Mammary epithelial cell (primary cell): ENCODE measurements at places on chromosomes 13 and 19. TPM values are rescaled to one million over a fixed set of nuclear protein-coding genes. Genes with fewer than 3 reads are reported as not detected.

- no peak for DNase-seq
Observed at GRCh38 chr19:28700176-28700575, 512.8 kb downstream of the UQCRFS1 start.

DNA sequence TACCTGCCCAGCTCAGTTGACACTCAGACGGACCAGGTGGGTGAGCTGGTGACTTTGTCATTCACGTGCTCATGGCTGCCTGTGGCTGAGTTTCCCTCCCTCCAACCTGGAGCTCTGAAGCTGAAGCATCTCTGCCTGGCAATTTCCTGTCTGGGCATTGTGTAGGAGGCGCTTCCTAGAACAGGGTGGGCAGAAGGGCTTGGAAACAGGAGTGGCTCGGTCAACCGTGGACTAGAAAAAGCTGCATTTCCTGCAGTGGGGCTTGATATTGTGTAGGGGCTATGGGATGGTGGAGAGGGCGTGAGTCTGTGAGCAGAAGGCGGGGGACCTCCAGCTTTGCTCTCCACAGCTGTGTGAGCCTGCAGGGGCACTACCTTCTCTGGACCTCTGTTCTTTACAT is 278.3 kb downstream of the TEX29 start:
- no peak for DNase-seq

DNA sequence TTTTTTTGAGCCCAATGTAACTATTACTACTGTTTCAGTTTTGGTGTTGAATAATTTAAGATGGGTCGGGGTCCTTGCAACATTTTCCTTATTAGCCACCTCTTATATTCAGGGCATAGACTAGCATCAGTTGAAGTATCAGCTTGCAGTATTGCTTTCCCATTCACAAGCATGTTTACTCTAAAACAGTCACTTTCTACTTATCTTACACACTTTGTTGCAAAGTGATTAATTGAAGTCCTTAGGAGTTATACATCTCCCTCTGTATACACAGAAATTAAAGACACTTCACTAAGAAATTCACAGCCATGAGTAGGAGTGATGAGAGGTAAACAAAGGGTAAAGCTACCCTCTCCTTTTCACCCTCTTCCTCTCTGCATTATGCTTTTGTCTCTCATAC is 27.6 kb downstream of the SLAIN1 start:
- DNase-seq, result no peak

CPT1C gene
- polyA plus RNA-seq, result 0.12 TPM

SLC1A5 gene
- polyA plus RNA-seq, result 274 TPM

DNA sequence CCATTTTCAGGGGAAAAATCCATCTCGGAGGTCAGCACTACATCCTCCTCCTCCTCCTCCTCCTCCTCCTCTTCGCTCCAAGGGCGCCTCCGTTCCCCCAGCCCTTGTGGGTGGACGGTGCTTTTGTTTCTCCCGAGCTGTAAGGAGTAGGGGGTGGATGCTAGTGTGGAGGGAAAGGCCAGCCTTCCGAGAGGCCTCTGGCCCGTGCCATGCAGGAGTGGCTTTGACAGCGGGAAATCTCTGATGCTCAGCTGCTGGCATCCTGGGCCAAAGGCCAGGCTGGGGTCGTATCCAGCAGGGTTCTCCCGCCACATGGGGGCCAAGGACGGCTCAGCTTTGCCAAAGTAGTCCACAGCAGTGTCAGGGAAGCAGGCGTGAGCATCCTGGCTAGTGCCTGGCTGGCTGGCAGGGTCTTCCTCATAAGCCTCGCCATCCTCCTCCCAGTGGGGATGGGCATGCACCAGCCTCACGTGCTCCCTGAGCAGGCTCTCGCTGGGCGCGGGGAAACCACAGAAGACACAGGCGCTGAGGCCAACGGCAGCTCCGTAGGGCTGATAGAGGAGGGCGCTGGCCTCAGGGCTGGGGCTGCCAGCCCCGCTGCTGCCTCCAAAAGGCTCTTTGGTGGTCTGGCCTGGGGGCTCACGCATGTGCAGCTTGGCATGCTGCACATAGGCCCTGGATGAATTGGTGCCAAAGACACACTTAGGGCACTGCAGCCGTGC is 10.5 kb downstream of the WIZ start:
- DNase-seq, result no peak

ZNF737 gene
- polyA plus RNA-seq, result 2.4 TPM
